ENCODE measurements at places on chromosomes 1 and 21.

DNA sequence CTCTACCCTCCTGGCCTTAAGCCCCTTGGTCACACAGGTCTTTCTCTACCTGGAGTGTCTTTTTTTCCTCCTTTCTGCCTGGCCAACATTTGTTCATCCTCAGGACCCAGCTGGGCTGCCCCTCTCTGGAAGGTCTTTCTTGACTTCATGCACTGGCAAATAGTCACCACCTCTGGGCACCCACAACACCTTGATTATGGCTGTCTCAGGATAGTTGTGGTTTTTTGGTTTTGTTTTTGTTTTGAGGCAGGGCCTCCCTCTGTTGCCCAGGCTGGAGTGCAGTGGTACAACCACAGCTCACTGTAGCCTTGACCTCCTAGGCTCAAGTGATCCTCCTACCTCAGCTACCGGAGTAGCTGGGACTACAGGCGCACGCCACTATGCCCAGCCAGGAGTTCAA is 10.8 kb downstream of the RPS6KA1 start:
- no peak for DNase-seq

- no peak for DNase-seq
Observed at GRCh38 chr1:109156916-109157385, 43.0 kb downstream of the ELAPOR1 start.

GRCh38 chr1:117605164-117605773 is 579 bp upstream of the TENT5C start:
- peak; percentile 44 for DNase-seq

DNA sequence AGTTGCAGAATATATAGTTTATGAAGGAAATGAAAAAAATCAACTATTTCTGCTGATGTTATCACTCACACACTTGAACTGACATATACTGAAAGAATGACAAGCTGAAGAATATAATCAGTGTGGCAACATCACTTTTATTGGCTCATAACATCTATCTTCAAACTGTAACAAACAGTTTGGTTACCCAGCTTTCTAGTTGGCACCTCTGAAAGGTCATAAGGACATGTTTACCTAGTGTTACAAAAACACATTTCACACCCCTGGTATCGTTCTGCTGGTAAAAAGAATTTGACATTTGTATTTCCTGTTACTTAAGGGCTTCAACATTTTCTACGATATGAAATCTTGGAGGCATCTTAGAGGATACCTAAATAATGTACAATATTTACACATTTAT is 1267.0 kb upstream of the NCAM2 start:
- DNase-seq, result no peak

- DNase-seq, result no peak
Observed at GRCh38 chr1:7250176-7250575, 464.9 kb downstream of the CAMTA1 start.

DNA sequence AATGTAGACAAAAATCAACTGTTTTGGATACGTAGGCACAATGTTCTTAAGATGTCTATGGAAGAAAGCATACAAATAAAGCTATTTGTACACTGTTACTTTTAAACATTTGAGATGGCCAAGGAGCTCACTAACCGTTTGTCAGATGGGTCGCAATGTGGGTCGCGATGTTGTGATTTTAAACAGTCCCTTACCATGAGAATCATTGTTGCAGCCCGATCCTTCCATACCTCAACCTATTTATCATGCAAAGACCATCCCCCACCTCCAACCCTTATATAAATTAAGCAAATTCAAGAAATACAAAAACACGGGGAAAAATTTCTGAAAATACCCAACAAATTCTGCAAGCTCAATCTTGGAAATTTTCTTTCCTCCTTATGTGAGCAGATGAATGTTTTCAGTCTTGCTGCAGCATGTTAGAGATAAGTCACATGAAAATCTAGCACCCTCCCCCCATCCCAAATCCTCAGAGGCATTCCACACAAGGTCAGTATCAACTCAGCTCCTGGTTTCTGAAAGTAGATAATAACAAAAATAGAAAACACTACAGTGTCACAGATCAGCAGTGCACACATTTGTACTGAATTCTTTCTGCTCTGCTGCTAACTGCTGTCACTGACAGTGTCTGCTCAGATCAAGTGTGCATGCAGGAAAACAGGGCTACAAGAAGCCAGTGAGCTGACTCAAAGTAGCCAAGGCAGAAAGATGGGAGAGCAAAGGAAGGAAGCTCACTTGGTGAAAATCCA is 92.9 kb upstream of the TTC39A start:
- no peak for DNase-seq

DNA sequence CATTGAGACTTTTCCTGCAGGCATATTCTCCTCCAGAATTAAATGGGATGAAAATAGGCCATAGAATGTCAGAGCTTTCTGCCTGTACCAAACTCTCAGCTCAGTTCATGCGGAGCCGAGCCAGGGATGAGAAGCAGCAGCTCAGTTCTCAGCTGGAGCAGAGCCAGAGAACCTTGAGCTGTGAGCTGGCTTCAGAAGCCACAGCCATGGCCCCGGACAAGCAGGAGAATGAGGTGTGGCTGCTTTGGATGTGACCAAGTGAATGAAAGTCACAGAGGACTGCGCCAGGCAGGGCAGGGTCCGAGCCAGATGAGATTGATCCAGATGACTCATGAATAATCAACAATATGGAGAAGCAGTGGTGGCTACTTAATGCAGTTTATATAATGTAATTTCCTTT is 633.8 kb downstream of the NCAM2 start:
- peak; percentile 28 for DNase-seq

DNA sequence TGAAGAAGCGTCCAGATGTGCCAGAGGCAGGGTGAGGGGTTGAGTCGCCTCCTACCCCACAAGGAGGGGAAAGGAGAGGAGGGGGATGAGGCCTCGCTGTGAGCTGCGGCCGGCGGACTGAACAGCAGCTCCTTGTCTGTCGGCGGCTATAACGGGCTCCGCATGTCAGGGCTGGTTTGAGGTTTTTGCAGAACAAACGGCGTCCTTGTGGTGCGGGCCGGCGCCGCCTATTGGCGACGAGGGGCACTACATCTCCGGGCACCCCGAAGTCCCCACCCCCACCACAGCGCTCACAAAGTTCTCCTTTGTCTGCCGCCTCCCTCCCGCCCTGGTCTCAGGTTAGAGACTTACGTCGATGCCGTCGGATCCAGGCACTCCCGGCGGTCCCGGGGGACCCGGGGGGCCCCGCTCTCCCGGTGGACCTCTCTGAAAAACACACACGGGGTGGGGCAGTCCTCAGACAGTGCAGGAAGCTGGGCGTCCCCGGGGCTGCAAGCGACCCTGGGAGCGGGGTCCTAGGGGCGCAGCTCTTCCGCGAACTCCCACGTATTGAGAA is 1.8 kb downstream of the COL9A2 start:
- DNase-seq, result peak; percentile 84

GRCh38 chr1:205916541-205916940 is 26.7 kb downstream of the SLC26A9 start:
- no peak for DNase-seq

DNA sequence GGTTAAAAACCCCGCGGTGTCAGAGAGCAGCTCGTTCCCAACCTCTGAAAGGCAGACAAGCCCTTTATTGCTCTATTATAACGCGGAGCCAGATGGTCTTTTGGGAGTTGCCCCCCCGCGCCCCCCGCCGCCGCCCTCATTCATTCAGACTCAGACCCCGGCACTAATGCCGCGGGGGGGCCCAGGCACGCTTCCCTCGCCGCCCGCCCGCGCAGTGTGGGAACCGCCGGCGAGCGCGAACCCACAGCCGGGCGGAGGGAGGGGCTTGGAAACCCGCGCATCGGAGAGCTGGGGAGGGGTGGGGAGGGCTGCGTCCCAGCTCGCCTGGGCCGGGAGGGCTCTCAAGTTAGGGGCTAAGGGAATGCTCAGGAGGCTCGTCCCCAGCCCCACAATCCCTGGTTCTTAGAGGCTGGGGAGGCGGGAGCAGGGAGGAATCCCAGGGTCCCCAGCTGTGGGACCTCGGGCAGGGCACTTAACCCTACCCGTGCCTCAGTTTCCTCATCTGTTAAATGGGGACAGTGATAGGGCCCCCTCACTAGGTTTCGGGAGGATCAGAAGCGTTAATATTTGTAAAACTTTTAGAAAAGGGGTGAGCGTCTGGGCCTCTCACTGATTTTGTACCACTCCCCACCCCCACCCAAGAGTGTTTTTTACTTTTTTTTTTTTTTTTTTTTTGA is 10.9 kb upstream of the HES5 start:
- DNase-seq, result peak; percentile 38

DNA sequence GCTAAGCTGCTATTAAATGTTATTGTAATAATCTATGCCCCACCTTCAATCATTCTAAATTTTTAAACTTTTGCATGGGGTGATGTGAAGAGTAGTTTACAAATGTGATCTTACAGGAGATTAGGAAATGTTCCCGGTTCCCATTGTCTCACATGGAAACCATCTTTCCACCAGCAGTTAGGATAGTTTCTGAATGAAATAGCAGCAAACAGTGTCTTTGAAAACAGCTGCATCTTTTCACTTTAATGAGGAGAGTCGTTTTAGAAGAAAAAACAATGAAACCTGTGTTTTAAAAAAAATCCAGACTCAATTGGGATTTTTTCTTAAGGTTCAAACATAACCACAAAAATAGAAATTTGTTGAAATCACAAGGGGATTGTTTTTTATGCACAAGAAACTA is 134.2 kb downstream of the TLR5 start:
- DNase-seq, result no peak

DNA sequence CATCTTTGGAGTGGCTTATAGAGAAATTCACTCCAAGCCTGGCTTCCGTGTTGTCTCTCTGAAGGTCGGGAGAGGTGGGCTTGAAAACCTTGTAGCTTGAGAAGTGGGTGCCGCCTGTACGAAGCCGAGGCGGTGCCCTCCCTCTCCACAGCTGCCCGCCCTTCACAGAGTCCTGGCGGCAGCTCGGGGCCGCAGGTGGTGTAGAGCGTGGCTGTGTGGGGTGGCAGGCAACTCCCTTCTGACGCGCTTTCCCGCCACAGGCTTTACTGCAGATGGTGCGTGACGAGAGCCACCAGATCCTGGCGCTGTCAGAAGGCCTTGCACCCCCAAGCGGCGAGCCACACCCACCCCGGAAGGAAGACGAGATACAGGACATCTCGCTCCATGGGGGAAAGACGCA is 33.1 kb upstream of the DIP2A start:
- DNase-seq, result peak; percentile 35

GRCh38 chr1:145729666-145730436 is 10.6 kb downstream of the CD160 start:
- DNase-seq, result no peak

- no peak for DNase-seq
Observed at GRCh38 chr1:19683351-19683750, 18.7 kb downstream of the HTR6 start.

DNA sequence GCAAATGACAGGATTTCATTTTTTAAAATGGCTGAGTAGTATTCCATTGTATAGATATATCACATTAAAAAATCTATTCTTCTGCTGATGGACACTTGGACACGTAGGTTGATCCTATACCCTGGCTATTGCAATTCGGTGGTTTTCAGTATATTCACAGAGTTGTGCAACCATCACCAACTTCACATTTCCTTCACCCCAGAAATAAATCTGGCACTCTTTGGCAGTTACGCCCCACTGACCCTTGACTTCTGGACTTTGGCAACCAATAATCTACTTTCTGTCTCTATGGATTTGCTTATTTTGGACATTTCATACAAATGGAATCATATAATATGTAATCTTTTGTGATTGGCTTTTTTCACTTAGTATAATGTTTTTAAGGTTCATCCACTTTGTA is 35.9 kb downstream of the MAP3K7CL start:
- DNase-seq, result no peak
